RPMI7951 (cell line): ENCODE measurements at places on chromosomes 11 and 22.

DNA sequence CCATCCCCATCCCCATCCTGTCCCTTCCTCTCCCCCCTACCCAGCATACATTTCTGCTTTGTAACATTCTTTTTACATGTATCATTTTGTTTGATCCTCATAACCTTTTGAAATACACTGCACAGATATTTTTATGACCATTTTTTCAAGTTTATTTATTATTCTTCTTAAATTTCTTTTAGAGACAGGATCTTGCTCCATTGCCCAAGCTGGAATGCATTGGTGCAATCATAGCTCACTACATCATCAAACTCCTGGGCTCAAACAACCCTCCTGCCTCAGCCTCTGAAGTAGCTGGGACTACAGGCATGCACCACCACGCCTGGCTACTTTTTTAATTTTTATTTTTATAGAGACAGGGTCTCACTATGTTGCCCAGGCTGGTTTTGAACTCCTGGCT lies 99.4 kb upstream of the AKIP1 start:
- DNase-seq, result no peak

- peak; percentile 90 for DNase-seq
Observed at GRCh38 chr11:86816251-86816726, 15.9 kb downstream of the PRSS23 start.

DNA sequence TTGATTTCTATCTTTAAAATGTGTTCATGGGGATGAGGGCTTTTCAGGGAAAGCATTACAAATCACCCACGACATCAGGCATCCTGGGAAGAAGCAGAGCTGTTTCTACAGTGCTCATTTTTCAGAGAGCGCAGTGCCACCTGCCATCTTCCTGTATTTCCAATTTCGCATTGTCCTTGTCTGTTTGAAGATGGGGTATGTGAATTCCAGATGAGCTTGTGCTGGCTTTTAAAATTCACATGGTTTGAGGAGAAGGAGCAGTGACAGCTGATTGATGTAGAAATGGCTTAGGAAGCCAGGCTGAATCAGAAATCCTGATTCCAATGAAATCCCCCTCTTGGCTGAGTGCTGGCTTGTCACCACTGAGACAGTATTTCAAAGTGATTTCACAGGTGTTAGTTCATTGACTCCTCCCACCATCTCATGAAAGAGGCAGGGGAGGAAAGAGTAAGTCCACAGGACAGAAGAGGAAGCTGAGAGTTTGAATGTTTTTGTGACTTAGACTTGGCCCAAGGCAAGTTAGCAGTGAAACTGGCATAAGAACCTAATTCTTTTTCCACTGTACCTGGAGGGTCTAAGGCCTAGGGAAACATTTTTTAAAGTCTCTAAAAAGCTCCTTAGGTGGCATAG lies 344.6 kb upstream of the C11orf87 start:
- no peak for DNase-seq

- DNase-seq, result no peak
Observed at GRCh38 chr22:17444204-17444504, 74.9 kb downstream of the CECR2 start.

- no peak for DNase-seq
Observed at GRCh38 chr11:130825561-130825960, 90.7 kb downstream of the SNX19 start.

DNA sequence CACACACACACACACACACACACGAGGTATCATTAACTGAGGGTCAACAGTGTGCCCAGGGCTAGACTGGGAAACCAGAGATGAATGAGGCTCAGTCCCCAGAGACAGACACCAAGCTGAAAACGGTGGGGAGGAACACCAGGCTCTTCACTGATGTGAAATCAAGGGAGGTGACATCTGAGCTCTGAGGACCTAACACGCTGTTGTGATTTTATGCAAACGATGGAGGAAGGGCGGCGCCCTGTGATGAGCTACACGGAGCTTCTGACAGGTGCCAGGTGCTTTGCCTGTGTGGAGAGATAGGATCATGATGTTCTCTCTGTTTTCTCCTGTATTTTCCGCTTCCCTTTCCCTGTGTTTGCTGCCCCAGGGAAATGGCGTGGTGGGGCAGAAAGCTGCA lies 6.5 kb upstream of the CYB5R3 start:
- DNase-seq, result no peak

GRCh38 chr11:58286249-58286648 lies 18.2 kb upstream of the OR10W1 start:
- DNase-seq, result peak; percentile 51

GRCh38 chr11:12809864-12810567 lies 135.8 kb downstream of the TEAD1 start:
- DNase-seq, result peak; percentile 44

- DNase-seq, result no peak
Observed at GRCh38 chr11:19365743-19366410, 125.1 kb upstream of the E2F8 start.

GRCh38 chr22:31846161-31847115 lies 92.6 kb downstream of the DEPDC5 start:
- DNase-seq, result peak; percentile 62

DNA sequence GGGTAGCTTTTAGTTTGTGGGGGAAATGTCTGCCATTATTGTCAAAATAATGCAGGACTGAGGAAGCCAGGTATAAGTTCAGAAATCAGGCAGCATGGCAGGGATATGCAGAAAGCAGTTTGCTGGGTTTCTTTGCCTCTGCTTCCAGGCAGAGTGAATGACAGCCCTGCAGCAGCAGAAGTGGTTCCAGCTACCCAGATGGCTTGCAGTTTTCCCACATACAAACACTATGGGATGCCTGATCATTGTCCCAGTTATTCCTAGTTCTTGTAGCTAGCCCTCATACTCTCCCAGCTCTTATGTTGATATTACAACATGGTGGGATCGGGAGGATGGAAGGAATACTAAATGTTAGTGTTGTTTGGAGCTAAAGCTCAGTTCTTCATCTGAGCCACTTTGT lies 2.8 kb upstream of the DIXDC1 start:
- no peak for DNase-seq

- DNase-seq, result no peak
Observed at GRCh38 chr11:20452585-20452984, 65.1 kb downstream of the PRMT3 start.

DNA sequence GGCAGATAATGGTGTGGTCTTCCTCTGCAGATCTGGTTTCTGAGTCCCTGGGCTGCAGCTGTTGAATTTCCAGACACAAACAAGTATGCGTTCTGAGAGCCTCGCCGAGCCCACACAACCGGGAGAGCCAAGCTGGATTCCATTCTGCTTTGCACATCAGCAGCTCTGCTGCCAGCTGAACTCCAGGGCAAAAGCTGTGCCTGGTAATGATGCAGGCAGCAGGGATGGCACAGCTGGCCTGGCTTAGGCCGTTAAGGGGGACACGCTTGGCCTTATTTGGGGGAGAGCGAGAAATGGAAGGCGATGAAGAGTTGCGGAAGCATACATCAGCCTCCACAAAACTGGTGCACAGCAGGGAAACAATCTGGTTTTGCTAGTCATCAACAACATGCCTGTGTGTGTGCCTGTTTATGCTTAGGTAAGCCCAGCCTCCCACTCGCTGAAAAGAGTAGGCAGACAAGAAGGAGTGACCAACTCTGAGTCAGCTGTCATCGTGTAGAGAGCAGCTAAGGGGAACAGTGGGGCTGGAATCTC lies 25.1 kb downstream of the ADAMTS8 start:
- peak; percentile 54 for DNase-seq

DNA sequence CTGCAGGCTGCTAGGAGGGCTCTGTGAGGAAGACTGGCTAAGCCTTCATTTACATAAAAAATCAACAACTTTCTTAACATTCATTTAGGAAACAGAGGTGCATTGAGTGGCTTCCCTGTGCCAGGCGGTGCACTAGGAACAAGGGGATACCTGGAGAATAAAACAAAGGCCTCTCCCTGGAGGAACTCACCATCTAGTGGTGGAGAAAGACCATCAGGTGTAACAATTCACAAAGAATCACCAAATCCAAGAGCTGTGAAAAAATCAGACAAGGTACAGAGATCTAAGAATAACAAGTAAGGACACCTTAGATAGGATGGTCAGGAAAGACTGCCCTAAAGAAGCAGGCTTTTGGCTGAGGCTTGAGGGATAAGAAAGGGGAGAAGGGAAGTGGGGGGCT lies 40.3 kb downstream of the CSNK2A3 start:
- DNase-seq, result no peak

DNA sequence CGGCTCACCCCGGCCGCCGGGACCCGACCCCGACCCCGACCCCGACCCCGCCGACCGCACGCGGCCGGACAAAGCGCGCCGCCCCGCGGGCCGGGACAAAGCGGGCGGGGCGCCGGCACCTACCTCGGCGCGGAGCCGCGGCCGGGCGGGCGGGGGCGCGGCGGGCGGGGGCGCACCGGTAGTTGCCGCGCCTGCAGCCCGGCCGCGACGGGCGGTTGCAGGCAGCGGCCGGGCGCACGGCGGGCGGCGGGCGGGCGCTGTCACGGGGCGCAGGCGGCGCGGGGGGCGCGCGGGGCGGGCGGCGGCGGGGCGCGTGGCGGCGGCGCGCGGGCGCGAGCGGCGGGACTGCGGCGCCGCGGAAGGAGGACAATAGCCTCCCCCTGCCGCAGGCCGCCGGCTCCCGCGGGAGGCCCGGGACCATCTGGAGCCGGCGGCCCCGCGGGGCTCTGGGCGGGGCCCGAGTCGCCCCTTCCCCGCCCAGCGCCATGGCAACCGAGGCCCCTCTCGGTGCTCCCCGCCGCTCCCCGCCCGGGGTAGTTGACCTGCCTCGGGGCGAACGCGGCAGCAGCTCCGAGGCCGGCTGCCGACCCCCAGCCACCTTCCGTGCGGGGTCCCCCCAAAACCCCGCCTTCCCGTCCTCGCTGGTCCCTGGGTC lies 851 bp downstream of the SPTBN2 start:
- DNase-seq, result no peak

- DNase-seq, result no peak
Observed at GRCh38 chr22:46533070-46533833, 4.2 kb downstream of the CELSR1 start.

DNA sequence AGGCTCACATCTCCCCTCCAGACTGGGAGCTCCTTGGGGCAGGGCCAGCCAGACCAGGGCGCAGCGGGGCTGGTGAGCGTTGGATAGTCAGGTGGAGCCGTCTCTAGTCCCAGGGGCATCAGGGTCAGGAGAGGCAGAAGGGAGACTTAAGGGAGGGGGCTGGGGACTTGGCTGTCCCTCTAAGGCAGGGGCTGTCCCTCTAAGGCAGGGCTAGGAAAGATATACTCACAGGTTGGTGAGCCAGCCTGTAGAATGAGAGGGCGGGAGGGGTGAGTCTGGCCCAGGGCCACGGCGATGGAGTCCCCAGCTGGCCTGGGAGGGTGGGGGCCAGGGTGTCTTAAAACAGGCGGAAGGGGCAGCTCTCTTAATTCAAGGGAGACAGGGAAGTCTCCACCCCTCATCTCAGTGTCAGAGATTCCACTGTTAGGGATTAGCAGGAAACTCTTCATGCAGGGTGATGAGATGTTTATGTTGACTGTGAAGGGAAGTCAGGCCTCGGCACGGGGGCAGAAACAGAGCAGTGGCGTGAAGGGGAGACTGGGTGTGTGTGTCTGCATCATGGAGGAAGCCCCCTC lies 11.3 kb downstream of the P2RY2 start:
- no peak for DNase-seq

GRCh38 chr11:30131535-30131934 lies 99.3 kb upstream of the FSHB start:
- DNase-seq, result no peak

DNA sequence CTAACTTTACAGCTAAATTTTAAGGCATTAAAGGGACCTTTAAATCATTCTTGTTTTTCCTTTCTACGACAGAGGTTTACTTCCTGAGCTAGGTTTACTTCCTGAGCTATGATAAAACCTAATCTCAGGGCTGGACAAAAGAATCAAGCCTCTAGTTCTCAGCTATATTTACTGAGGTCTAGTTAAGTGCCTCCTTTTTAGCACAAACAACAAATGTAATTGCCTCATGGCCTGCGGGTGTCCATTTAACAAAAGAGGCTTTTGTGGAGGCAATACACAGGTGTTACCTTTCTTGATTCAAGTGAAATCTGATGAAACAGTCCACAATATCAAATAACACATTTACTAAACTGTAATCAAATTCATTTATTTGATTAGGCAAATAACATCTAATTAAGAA lies 67.3 kb downstream of the IMMP1L start:
- DNase-seq, result no peak

- no peak for DNase-seq
Observed at GRCh38 chr11:62851807-62852522, 12.6 kb upstream of the WDR74 start.

DNA sequence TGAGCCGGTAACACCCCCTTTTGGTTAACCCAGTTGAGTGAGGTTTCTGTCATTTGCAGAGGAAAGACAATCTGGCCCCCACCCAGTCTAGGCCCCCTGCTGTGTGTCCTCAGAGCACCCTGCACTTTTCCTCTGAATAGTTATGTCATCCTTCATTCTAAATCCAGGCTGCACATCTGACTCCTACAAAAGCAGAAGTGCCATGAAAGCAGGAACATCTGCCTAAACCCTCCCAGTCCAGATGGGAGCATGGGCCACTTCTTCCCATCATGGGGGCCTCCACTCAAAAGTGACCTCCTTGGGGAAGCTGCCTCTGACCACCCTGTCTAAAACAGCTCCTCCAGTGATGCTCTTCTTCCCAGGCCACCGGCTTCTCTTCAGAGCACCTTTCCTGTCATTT lies 53.7 kb upstream of the HMGXB4 start:
- no peak for DNase-seq

DNA sequence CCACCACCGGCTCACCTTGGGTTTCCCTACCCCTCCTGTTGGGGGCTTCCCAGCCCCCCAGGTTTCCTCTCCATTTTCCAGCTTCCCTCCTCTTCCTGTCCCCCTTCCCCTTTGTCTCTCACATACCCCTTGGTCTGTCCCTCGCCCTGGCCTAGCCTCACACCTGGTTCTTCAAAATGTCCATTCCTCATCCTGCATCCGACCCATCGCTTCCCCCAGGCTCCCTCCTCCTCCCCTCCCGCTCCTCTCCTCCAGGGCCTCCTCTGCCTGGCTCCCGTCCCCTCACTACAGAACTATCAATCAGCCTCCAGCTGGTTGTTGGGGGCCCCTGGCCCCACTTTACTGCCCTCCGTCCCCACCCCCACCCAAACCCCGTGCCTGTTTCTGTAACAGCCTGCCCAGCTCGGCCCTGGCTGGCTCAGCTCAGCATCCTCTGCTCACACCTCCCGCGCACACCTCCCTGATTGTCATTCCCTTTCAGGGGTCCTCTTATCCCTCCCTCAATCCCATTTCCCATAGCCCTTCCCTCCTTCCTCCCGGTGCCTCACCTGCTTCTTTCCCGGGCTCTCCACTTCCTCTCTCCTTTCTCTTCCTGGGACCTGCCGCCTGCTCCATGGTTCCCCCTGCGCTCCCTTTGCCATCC lies 1.2 kb downstream of the CNIH2 start:
- no peak for DNase-seq

- DNase-seq, result no peak
Observed at GRCh38 chr11:113629562-113629961, 76.5 kb downstream of the TMPRSS5 start.

DNA sequence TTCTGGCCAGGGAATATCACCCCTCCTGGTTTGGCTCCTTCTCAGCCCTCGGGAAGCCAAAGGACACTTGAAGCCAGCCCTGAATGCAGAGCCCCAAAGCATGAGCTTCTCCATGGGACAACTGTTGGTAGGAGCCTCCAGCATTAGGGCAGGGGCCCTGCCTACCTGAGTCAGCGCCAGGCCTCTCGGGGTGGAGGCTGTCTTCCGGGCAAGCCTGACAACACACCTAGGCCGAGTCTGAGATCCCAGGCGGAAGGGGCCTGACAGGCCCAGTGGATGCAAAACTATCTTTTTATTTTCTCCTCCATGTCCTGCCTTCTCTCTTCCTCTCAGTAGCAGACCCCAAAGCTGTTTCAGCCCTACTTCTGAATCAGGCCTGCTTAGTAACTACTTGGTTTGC lies 27.6 kb downstream of the RCOR2 start:
- no peak for DNase-seq
